ENCODE measurements at places on chromosomes 7 and 10. TPM values are rescaled to one million over a fixed set of nuclear protein-coding genes. Genes with fewer than 3 reads are reported as not detected.

- DNase-seq, result no peak
- no peaks in the 10 kb centered on the region for H3K36me3 ChIP-seq
- no peak overlapping the region for H3K27ac ChIP-seq
- H3K4me3 ChIP-seq, result no peak overlapping the region
Observed at GRCh38 chr7:79681454-79681853, 228.0 kb upstream of the MAGI2 start.

The GBX1 gene
- total RNA-seq, result not detected

- no peak overlapping the region for H3K27ac ChIP-seq
- H3K4me1 ChIP-seq, result no peaks in the 10 kb centered on the region
- no peak overlapping the region for H3K4me3 ChIP-seq
- H3K27me3 ChIP-seq, result no peaks in the 10 kb centered on the region
- no peaks in the 10 kb centered on the region for H3K36me3 ChIP-seq
Observed at GRCh38 chr7:132240821-132241422, 335.3 kb downstream of the PLXNA4 start.

- no peaks in the 10 kb centered on the region for H3K27me3 ChIP-seq
- H3K36me3 ChIP-seq, result peaks cover 75% of the 10 kb centered on the region
- no peak for DNase-seq
- no peak overlapping the region for H3K4me3 ChIP-seq
- no peak overlapping the region for H3K27ac ChIP-seq
Observed at GRCh38 chr7:66138994-66139752, 24.5 kb downstream of the CRCP start.

The CNPY1 gene
- total RNA-seq, result not detected

The PLAU gene
- 16.8 TPM for total RNA-seq

- H3K27me3 ChIP-seq, result no peaks in the 10 kb centered on the region
- H3K4me1 ChIP-seq, result no peaks in the 10 kb centered on the region
- no peaks in the 10 kb centered on the region for H3K36me3 ChIP-seq
Observed at GRCh38 chr10:60209874-60210570, 179.7 kb downstream of the ANK3 start.

DNA sequence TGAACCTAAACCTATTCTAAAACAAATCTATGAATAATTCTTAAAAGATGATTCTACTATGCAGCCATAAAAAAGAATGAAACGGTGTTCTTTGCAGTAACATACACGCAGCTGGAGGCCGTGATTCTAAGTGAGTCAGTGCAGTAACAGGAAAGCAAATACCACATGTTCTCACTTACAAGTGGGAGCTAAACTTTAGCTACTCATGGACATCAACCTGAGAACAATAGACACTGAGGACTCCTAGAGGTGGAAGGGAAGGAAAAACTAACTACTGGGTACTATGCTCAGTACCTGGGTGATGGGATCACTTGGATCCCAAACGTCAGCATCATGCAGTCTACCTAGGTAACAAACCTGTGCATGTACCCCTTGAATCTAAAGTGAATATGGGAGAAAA, 575.0 kb upstream of the MGMT start:
- no peak for DNase-seq
- no peak overlapping the region for H3K27ac ChIP-seq
- peaks cover 4% of the 10 kb centered on the region for H3K27me3 ChIP-seq
- H3K36me3 ChIP-seq, result no peaks in the 10 kb centered on the region

GRCh38 chr10:13990946-13991345, 339.8 kb downstream of the FRMD4A start:
- no peaks in the 10 kb centered on the region for H3K36me3 ChIP-seq
- H3K27me3 ChIP-seq, result no peaks in the 10 kb centered on the region
- H3K4me3 ChIP-seq, result no peak overlapping the region
- H3K27ac ChIP-seq, result peak overlapping the region; percentile 63

GRCh38 chr10:136465-136762, 1.2 kb downstream of the ZMYND11 start:
- no peak for DNase-seq
- peak overlapping the region; percentile 97 for H3K27ac ChIP-seq
- no peaks in the 10 kb centered on the region for H3K36me3 ChIP-seq
- peak overlapping the region; percentile 93 for H3K4me3 ChIP-seq
- peaks cover 27% of the 10 kb centered on the region for H3K4me1 ChIP-seq
- H3K27me3 ChIP-seq, result no peaks in the 10 kb centered on the region

DNA sequence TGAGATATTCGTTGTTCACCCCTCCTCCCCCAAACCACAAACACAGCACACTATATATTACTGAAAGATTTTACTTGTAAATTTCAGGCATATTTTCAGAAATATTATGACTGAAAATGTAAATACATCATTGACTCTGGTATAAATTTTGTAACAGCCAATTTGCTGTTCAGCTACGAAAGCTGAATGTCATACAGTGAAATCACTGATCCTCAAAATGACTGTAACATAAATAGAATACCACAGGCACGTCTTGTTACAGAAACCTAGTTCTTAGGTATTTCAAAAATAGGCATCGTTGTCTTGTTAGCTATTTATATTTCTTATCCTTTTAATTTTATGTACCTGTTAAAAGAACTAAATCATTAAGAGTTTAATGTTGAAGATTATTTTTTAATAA, 15.1 kb downstream of the TRUB1 start:
- no peaks in the 10 kb centered on the region for H3K4me1 ChIP-seq
- H3K36me3 ChIP-seq, result peaks cover 4% of the 10 kb centered on the region
- no peak overlapping the region for H3K27ac ChIP-seq
- no peak for DNase-seq
- no peaks in the 10 kb centered on the region for H3K27me3 ChIP-seq

GRCh38 chr7:99244939-99245338, 27.7 kb upstream of the MYH16 start:
- no peaks in the 10 kb centered on the region for H3K27me3 ChIP-seq
- H3K4me3 ChIP-seq, result no peak overlapping the region
- H3K36me3 ChIP-seq, result no peaks in the 10 kb centered on the region
- H3K4me1 ChIP-seq, result no peaks in the 10 kb centered on the region
- no peak for DNase-seq

GRCh38 chr7:11817111-11817740, 14.8 kb downstream of the THSD7A start:
- no peaks in the 10 kb centered on the region for H3K27me3 ChIP-seq
- no peaks in the 10 kb centered on the region for H3K36me3 ChIP-seq
- no peak overlapping the region for H3K27ac ChIP-seq
- H3K4me1 ChIP-seq, result no peaks in the 10 kb centered on the region
- no peak for DNase-seq
- no peak overlapping the region for H3K4me3 ChIP-seq

DNA sequence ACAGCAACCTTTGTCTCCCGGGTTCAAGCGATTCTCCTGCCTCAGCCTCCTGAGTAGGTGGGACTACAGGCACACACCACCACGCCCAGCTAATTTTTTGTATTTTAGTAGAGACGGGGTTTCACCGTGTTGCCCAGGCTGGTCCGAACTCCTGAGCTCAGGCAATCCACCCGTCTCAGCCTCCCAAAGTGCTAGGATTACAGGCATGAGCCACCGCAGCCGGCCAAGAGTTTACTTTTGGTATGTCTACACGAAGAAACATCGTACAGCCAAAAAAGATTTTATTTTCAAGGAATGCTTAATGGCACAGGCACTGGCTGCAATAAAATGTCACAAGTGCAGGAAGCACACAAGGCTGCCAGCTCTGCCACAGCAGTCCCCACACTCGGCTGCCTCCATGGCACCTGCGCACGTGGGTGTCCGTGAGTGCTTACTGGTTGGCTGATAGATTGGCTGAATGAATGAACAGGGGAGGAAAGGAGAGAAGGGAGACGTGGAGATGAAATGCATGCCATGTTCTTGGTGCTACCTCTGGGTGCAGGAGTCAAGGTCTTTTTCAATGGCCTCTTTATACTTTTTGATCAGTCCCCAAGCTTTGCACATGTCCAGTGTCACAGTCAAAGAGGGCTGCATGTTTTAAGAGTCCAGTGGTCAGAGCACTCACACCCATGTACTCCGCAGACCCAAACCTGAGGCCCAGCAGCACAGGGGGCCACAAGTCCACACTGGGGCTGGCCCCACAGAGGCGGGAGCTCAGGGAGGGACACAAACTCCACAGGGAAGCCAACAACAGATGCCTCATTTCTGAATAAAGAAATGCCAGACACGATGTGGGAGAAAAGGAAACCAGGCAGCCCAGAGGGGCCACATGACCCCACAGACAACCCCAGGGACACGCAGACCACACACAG, 198.2 kb downstream of the MAD1L1 start:
- H3K4me3 ChIP-seq, result no peak overlapping the region
- peaks cover 6% of the 10 kb centered on the region for H3K4me1 ChIP-seq
- DNase-seq, result peak; percentile 32
- H3K36me3 ChIP-seq, result no peaks in the 10 kb centered on the region
- no peaks in the 10 kb centered on the region for H3K27me3 ChIP-seq

- peak overlapping the region; percentile 70 for H3K27ac ChIP-seq
- H3K36me3 ChIP-seq, result peaks cover 29% of the 10 kb centered on the region
- H3K27me3 ChIP-seq, result no peaks in the 10 kb centered on the region
- no peak for DNase-seq
- H3K4me3 ChIP-seq, result peak overlapping the region; percentile 6
Observed at GRCh38 chr7:75968561-75969001, 25.8 kb downstream of the TMEM120A start.

DNA sequence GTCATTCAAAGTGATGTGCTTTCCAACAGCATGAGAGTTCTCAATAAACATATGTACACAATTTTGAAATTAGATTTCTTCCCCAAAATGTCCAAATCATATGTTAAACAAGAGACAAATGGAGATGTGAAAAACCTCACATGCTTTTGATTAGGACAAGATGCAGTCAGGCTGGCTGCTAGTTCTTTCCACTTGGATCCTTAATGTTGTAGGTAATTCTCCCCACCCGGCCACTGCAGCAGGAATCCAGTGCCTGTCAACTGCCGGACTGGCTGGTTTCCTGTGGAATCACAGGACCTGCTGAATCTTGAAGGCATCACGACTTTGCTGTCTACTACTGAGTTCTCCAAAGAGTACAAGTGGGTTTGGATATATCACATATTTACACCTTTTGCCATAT, 138.6 kb upstream of the AKR1E2 start:
- H3K4me3 ChIP-seq, result no peak overlapping the region
- H3K27ac ChIP-seq, result no peak overlapping the region
- no peaks in the 10 kb centered on the region for H3K27me3 ChIP-seq
- DNase-seq, result no peak

- no peak for DNase-seq
- H3K27me3 ChIP-seq, result no peaks in the 10 kb centered on the region
- H3K4me1 ChIP-seq, result peaks cover 43% of the 10 kb centered on the region
- peaks cover 17% of the 10 kb centered on the region for H3K36me3 ChIP-seq
- H3K4me3 ChIP-seq, result peak overlapping the region; percentile 60
Observed at GRCh38 chr7:4725850-4726450, 43.9 kb downstream of the FOXK1 start.

The CHST12 gene
- 29.8 TPM for total RNA-seq

- no peaks in the 10 kb centered on the region for H3K27me3 ChIP-seq
- H3K36me3 ChIP-seq, result no peaks in the 10 kb centered on the region
- no peaks in the 10 kb centered on the region for H3K4me1 ChIP-seq
- H3K4me3 ChIP-seq, result no peak overlapping the region
- no peak overlapping the region for H3K27ac ChIP-seq
Observed at GRCh38 chr7:84675633-84676034, 481.0 kb upstream of the SEMA3A start.

DNA sequence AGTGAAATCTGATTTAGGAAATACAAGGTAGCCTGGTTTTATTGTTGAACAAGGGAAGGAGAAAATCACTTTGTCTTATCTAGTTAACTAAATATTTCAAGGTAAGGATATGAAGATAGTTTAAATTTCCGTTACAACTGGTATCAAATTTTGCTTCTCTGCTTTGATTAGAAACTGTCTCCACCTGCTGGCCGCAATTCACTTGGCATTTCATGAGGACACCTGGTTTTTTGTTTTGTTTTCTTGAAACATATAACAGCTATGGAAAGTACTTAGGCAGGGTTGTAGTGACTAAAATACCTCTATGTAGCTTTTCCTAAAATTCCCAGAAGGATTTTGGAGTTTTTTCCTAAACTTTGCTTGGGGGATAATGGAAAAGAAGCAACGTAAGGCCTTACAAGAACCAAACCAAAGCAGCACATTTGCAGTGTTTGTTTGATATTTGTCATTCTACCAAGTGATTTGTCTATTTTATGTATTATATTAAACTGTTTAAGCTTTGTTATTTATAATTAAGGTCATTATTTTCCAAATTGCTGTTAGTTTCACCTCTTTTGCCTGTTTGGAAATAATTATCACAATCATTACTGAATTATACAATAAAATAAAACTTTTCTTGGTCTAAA, 73.6 kb downstream of the AHCYL2 start:
- H3K4me1 ChIP-seq, result peaks cover 7% of the 10 kb centered on the region
- no peaks in the 10 kb centered on the region for H3K27me3 ChIP-seq
- no peak overlapping the region for H3K4me3 ChIP-seq
- no peak overlapping the region for H3K27ac ChIP-seq
- H3K36me3 ChIP-seq, result no peaks in the 10 kb centered on the region
- no peak for DNase-seq

GRCh38 chr7:42242381-42242780, 5.4 kb upstream of the GLI3 start:
- no peak overlapping the region for H3K27ac ChIP-seq
- H3K27me3 ChIP-seq, result no peaks in the 10 kb centered on the region
- H3K36me3 ChIP-seq, result no peaks in the 10 kb centered on the region
- H3K4me3 ChIP-seq, result no peak overlapping the region
- H3K4me1 ChIP-seq, result peaks cover 14% of the 10 kb centered on the region

The NODAL gene
- not detected for total RNA-seq

The POP7 gene
- 20.2 TPM for total RNA-seq

The SMNDC1 gene
- 35.8 TPM for total RNA-seq

- H3K27me3 ChIP-seq, result no peaks in the 10 kb centered on the region
- no peak for DNase-seq
- H3K36me3 ChIP-seq, result no peaks in the 10 kb centered on the region
Observed at GRCh38 chr10:48550071-48550691, 54.7 kb downstream of the ARHGAP22 start.

DNA sequence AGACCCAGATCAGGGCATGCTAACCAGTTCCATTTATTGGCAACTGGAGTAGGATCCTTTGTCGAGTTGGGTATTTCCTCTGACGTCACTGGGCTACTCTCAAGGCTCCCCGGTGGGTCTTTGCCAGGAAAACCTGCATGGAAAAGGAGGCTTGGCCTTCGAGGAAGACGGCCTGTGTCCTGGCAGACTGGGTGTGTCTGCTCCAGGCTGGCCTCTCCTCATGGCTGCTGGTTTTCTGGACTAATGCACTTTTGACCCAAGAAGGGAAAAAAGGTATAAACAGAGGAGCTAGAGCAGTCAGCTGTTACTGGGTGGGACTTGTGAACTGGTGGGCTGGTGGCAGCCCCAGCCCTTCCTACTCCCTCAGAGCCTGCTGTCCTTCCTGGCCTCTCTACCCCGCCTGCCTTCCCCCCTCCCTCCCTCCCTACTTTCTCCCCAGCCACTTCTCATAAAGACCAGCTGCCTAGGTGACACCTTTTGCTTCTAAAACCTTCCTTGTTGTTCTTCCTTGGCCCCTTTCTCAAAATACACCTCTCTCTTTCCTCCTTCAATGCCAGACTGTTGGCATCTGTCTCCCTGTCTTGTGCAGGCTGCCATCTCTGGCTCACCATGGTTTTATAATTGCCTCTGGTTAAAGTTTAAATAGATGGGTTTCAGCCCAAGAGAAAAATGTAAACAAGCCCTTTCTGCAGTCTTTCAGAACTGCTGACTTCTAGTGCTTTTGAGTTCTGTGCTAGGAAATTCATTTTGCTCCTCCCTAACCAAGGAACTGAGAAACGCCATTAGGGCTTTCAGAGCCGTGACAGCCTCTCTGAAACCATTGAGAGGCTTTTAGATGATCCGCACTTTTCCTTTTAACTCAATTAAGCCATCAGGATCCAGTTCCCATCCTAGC, 101.8 kb upstream of the MKLN1 start:
- H3K4me3 ChIP-seq, result no peak overlapping the region
- DNase-seq, result peak; percentile 74
- no peaks in the 10 kb centered on the region for H3K36me3 ChIP-seq
- H3K27ac ChIP-seq, result peak overlapping the region; percentile 72
- H3K4me1 ChIP-seq, result no peaks in the 10 kb centered on the region
- H3K27me3 ChIP-seq, result no peaks in the 10 kb centered on the region

The NRF1 gene
- total RNA-seq, result 19.3 TPM

The LIPM gene
- total RNA-seq, result not detected
